Stimulated activated CD4-positive, alpha-beta T cell treated with anti-CD3 and anti-CD28 coated beads, TNF-alpha, amount 100 ng/mL, for 4 hours (primary cell): ENCODE measurements at places on chromosomes 5 and 9.

- no peak for DNase-seq
Observed at GRCh38 chr9:90308691-90309090, 333.9 kb downstream of the DIRAS2 start.

- peak; percentile 2 for DNase-seq
Observed at GRCh38 chr5:77972469-77973252, 196.5 kb upstream of the TBCA start.

GRCh38 chr9:100662122-100662521, 84.2 kb downstream of the CAVIN4 start:
- DNase-seq: no peak

DNA sequence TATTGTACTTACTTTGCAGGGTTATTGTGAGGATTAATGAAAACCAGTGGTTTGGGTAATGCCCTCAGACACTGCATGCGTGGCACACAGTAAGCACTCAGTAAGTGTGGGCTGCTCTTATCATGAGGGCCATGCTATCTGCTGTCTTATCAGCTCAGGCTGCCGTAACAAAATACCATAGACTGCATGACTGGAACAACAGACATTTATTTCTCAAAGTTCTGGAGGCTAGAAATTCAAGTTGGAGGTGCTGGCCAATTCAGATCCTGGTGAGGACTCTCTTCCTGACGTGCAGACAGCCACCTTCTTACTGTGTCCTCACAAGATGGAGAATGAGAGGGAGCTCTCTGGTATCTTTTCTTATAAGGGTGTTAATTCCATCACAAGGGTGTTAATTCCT, 23.9 kb upstream of the SH3PXD2B start:
- no peak for DNase-seq

DNA sequence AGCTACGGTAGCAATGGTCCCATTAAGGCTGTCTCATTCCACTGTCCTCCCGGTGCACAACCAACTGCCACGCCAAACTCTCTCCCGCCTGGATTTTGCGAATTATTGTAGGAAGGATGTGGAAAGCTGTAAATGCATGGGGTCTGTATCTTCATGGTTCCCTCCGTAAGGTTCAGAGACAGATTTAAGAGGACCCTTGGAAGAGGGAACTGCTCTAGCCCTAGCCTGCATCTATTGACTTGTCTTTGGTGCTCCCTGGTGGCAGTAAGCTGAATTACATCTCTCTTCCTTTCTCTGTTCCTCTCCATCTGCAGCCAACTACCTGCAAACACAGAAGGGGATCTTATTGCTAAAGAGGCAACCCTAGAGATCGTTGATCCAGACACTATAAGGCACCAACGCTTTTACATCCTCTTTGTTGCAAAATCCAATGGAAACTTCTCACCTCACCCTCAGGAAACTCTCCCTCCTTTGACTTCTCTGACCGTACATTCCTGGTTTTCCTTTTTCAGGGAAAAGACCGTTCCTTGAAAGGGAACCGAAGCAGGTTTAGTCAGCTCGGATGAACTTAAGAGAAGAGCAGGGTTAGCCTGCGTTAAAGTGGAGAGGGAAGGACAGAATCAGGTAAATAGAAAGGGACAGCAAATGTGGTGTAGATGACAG, 11.9 kb downstream of the CAPSL start:
- DNase-seq: no peak

GRCh38 chr9:85876628-85877027, 64.3 kb upstream of the NAA35 start:
- no peak for DNase-seq

DNA sequence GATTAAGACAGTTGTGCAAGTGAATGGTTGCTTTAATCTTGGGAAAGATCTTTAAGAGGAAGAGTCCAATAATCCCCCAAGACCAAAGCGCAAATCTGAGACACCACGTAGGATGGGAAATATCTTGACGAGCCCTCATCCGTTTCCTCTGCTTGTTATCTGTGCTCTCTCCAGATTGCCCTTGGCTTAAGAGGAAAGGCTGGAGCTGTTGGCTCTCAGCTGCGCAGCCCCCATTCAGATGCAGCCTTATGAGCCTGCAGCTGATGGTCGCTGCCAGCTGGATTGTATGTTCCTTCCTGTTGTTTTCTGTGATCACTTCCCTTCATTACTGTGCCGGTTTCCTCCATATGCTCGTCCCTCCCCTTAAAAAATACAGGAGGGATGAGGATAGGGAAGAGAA, 47.7 kb downstream of the PWWP2A start:
- DNase-seq: no peak

DNA sequence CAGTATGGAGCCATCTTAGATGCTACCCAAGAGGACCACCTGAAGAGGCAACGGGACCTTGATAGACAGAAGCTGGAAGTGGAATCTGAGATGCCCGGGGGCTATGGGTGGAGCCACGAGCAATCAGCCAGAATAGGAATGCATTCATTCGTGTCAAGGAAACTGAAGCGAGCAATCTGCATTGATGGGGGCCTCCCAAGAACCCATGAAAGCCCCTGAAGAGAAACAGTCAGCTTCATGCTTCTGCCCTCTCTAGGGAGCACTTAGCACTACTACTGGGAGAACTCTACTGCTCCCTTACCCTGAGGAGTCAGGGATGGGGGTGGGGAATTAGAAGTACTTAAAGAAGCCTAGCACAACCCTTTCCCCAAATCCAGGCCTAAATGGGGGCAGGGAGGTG, 51.9 kb upstream of the TCERG1 start:
- DNase-seq: no peak

DNA sequence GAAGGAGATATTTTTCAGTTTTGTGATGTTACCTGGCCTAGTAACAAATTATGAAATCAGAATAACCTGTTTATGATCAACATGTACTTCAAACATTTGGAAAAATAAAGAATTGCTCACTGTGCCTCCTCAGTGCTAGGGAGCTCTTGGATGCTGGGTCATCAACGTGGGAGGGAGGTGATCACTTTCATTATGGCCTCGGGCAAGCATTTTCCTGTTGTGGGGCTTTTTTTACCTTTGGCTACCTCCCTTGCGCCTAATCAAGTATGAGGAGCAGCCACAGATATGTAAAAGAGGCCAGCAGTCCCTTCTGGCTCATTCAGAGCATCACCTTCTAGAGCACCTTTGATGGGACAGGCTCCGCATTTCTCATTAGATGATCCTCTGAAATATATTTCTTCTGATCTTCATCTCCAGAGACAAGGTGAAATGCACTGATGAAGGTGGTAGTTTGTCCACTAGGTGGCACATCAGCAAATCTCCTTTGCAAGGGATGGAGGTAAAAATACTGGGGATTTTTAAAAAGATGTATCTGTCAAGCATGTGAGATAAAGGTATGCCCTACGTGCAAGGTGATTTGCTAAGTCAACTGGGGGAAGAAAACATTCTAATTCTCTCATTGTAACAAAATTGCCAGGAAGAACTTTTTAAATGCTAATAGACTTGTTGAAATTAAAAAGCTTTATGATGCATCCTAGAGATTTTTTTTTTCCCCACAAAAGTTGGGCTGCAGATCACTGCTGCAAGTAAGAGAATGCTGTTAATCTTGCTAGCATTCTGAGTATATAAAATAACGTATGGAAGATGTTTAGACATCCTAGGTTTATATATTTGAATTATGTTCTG, 218.2 kb downstream of the MAST4 start:
- DNase-seq: no peak

DNA sequence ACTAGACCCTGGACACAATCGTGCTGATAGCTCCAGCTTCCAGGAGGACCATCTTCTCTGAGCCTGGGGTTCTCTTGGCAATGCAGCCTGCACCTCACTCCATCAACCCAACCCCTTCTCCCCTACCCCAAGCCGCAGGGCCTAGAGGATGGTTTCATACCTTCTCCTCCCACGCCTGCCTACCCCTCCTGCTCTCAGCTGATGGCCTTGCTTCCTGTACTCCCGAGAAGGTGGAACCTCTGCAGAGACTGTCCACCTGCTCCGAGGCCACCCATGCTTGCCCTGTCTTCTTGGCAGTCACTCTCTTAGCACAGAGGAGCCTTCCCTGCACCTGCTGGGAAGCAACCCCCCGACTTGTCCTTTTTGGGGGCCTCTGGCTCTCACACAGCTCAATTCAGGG, 241.9 kb downstream of the IRX2 start:
- no peak for DNase-seq

DNA sequence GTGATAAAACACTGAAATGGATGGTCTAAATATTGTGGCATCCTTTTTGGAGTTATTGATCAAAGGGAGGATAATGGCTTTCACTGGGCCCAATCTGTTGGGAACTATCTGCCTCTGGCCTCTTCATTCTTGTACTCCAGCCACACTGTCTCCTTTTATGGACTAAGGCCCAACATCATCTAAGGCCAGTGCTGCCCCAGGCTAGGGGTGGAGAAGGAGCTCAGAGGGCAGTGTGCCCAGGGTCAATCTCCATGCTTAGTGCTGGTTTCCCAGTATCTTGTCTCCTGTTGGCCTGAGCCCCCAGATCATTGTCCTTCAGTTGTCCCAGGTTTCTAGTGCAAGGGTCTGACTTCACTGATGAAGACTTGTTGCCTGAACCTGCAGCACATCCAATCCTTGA, 26.4 kb upstream of the JMY start:
- DNase-seq: no peak

GRCh38 chr9:72755836-72756235, 197.0 kb downstream of the ALDH1A1 start:
- DNase-seq: no peak

DNA sequence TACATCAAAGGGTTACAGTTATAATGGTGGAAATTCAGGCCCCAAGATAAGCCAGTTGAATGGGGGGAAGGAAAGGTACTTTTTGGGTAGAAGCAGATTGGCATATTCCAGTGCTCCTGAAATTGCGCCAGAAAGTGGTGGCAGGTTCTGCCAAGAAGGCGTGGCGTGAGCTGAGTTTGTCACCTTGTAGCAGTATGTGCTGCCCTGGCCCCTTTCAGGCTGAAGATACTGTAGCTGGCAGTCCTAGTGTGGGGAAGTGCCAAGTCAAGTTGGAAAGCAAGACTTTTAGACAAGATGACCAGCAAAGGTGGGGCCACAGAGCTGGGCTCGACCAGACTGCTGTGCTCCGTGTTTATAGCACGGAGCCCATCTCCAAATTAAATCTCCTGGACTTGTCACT, 133.6 kb upstream of the GLRA1 start:
- no peak for DNase-seq

GRCh38 chr5:171846323-171846722, 60.7 kb downstream of the SMIM23 start:
- no peak for DNase-seq

DNA sequence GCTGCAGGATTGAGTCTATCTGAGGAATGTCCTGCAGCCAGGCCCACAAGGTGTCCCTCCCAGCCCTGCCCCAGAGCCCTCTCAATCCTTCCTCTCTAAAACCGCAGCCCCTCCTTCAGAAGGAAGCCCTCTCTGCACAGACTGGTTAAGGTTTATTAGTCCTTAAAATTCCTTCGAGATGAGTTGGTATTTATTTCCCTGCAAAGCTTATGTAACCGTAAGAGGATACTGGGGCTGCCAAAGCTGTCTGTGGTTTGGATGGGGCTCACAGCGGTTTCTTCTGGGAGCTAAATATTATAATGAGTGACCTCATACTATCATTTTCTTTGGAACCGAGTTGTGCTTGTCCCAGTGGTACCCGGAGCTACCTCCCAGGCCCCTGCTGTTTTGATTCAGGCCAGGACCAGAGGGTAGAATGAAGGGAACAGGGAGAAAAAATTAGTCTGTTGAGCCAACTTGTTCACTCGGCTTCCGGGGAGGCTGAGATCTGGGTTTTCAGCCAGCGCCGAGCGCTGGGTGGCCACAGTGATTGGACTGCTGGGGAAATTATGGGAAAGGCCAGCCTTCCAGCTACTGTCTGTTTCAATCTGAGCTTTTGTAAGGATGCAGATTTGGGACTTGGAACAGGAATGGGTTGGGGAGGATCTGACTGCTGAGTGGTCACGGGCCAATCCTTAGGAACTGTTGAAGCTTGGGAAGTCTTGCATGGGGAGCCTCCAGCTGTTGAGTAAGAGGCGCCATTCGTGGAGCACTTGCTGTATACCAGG, 107.5 kb downstream of the NDFIP1 start:
- no peak for DNase-seq

DNA sequence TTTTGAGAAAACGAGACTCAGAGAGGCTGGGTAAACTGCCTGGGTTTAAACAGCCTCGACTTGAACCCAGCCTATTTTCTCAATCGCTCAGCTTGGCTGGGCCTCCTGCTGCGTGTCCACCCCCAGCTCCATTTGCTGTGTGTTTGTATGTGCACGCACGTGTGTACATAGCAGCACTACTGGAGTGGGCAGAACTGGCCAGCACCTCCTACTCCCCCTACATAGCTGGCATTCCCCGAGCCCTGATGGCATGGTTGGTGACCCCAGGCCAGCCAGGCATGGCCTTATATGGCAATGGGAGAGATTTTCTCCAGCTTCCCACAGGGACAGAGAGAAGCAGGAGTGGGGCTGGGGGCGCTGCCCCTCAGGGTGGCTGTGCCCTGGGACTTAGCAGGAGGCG, 4.1 kb downstream of the AIF1L start:
- DNase-seq: no peak

DNA sequence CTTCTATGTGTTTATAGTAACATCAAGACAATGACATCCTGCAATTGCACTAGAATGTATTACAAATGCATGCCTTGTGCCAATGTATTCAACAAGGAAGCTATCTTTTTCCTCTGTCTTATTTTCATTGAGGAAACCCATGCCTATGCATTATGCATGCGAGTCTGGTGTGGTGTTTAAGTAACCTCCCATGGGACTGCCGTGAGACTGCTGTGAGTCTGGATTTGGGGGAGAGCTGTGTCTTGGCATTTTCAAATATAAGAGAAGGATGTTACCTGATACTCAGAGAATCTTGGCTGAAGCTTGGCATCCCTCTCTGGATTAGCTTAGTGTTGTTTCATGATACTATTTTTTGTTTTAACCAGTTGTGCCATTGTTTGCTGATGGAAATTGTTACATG, 98.3 kb downstream of the F2RL2 start:
- DNase-seq: no peak

- no peak for DNase-seq
Observed at GRCh38 chr9:113654605-113655428, 191.3 kb downstream of the RGS3 start.

DNA sequence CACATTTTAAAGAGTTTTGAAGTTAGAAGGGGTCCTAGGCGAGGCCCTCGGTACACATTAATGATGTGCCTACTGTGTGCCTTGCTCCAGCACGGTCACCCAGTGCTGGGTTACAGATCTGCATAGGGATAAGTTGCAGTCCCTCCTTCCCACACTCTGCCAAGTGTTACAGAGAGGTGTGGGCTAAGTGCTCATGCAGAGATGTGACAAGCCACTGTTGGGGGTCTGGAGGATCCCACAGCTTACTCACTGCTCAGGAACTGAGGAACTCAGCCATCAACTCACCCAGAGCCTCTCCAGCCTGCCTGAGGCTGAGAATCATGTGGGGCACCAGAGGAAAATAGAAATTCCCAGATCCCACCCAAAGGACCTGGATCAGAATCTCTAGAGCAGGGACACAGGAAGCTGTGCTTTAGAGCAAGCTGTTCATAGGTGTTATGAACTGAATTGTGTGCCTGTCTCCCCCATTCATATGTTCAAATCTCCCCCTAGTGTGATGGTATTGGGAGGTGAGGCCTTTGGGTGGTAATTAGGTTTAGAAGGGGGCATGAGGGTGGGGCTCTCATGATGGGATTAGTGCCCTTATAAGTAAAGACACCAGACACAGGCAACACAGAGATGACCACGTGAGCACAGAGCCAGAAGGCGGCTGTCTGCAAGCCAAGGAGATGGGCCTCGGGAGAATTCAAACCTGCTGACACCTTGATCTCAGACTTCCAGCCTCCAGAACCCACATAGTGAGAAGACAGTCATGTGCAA, 164.1 kb downstream of the HSD17B3 start:
- no peak for DNase-seq

GRCh38 chr9:110256380-110257096, at the start of gene TXN:
Gene TXN, minus strand, starts transcription at chr9:110256507. Its CDS starts 72 bp downstream, at chr9:110256435.
- DNase-seq: peak; percentile 88

GRCh38 chr5:151028717-151029116, 8.3 kb downstream of the GPX3 start:
- DNase-seq: no peak
